ENCODE measurements at places on chromosomes 12 and 14. TPM values are rescaled to one million over a fixed set of nuclear protein-coding genes. Genes with fewer than 3 reads are reported as not detected.

Gene FSCB
- 0.12 TPM for total RNA-seq

Gene KERA
- total RNA-seq: not detected

Gene NR1H4
- total RNA-seq: not detected

Gene TMTC1
- total RNA-seq: 5.8 TPM

Gene HPD
- not detected for total RNA-seq

Gene CRACR2A
- total RNA-seq: not detected

Gene LRTM2
- total RNA-seq: not detected

- DNase-seq: no peak
Measured at GRCh38 chr12:3891201-3891600, 18.0 kb upstream of the PARP11 start.

DNA sequence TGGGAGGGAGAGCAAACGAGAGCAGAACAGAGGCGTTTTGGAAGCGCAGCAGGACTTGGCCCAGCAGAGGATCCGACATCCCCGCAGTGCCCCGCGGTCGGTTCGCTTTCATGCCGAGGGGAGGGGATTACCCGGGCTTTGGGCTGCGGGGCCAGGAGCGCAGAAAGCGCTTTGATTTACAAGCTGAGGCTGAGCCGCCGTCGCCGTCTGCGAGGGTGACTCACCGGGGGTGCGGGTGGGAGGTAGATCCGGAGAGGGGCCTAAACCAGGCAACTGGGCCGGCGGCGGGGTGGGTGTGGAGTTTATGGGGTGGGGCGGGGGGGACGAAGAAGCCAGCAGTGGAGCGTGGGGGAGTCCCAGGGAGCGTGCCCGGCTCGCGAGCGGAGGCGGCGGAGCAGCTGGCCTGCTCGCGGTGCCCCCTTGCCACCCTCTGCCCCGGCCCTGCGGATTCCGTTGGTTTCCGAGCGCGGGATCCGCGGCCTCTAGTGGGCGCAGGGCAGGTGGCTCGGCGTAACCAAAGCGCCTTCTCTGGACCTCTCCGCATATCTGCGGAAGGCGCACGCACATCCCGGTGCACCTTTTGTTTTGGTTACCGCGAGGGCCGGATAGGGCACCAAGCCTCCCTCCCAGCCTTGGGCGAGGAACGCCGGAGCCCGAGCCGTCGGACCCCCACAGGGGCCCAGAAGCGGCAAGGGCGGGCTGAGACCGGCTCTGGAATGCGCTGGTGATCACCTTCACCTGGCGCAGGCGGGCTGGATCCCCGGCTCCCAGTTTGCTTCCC lies 2.6 kb downstream of the SIX4 start:
- peak; percentile 85 for DNase-seq

DNA sequence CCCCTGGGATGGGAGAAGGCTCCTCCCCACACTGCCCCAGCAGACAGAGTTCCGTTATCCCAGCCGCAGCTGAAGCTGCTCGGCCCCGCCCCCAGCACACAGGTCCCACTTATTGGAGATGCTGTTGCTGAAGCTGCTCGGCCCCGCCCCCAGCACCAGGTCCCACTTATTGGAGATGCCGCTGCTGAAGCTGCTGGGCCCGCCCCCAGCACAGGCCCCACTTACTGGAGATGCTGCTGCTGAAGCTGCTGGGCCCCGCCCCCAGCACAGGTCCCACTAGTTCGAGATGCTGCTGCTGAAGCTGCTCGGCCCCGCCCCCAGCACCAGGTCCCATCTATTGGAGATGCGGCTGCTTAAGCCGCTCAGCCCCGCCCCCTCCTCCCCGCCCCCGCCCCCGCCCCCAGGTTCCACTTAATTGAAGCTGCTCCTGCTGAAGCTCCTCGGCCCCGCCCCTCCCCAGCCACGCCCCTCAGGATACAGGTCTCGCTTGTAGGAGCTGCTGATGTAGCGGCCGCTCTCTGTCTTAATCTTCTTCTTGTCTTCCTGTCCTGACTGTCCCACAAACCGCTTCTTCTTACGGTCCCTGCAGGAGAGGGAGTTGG lies 12.0 kb downstream of the CFAP73 start:
- peak; percentile 24 for DNase-seq

DNA sequence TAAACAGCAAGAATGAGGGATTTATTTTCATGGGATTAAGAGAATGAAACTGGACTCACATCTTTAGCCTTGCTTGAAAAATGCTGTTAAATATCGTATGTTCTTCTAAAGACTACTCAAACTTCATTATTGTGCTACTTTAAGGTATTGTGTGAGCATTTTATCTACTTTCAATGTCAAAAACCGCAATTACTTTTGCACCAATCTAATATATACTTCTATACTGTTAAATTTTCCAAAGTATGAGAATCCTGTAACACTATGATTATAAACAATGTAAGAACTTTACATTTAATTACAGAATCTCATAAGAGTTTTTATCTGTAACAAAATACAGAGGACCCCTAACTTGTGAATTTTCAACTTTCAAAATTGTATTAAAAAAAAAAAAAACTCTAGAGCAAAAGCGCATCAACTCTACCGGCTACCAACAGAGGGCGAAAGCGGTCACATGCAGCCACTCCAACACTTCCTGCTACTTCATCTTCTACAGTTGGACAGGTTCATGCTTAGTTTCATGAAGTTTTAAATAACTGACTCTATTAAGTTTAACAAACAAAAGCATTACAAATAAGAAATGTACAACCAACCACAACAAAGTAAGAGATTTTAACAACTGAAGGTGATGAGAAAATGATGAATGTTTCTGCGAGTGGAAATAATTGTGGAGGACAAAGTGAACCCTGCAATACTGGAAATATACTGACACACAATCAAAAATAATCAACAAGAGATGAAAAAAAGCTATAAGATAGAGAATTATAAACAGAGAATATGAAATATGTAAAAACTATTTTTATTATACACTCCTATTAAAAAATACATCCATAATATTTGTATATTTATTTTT lies 210.9 kb downstream of the MED13L start:
- peak; percentile 66 for DNase-seq

GRCh38 chr14:68666236-68666635 lies 126.6 kb downstream of the ZFP36L1 start:
- DNase-seq: no peak

DNA sequence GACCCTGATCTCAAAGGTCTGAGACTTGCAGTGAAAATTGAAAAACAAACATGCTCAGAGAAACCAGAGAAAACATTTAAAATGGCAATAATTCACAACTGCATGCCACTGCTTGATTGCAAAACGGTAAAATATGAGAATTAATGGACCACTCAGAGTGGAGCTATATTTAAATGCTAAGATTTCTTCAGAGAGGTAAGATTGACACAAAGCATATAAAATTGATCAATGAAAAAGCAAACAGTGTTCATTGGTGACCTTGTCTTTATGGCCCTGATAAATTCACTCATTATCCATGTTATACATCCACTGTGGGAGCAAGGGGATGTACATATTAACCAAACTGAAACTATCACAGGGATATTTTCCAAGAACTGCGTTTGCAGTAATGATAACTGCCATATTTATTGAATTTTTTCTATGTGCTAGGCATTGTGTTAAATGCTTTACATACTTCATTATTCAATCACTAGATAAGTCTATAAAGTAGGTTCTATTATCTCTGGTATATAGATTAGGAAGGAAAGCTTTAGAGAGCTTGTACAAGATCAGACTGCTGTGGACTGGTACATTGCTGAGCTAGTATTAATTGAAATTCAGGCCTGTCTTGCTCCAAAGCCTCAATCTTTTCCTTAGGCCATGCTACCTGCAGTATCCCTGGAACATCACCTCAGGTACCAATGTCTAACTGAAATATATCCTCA lies 113.9 kb upstream of the LMO3 start:
- DNase-seq: no peak

DNA sequence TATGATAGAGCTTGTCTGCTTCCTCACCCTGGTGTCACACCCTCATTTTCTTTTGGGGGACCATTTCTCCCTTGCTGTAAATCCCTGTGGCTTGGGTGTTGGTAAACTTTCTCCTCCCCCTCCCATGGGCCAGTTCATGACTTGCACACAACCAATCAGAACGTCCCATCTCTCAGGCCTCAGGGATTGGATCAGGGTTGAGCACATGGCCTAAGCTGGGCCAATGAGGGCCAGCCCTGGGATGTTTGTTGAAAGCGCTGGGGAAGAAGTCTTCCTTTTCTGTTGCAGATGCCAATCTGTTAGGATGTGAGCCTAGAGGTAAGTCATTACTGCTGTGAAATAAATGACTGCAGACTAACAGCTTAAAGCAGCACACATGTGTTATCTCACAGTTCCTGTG lies 136.7 kb downstream of the AACS start:
- DNase-seq: no peak

DNA sequence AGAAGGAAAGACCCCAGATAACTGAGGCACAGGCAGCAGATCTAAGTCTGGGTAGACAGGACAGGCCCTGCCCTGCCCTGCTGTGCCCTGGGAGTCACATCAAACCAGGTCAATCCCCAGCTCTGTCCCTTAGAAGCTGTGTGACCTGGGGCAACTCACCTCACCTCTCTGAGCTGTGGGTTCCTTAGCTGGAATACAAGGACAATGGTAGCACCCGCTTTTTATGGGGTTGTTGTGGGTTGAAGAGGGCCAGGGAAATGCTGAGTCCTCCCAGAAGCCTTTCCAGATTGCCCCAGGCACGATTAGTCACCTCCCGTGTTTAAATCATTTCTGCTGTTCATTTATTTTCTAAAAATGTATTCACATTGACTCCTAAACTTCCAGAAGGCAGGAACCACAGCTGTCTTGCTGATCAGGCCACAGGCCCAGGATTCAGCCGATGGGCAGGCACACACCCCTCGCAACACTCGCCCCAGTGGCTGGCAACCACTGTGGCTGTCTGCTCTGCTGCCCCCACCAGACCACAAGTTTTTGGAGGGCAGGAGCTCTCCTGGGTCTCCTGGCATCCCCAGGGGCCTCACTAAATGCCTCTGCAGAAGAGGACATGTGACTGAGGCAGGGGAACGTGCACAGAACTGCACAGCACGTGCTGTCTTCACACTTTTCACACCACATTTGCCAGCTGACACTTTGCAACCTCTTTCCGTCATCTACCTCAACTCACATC lies 3.0 kb downstream of the SELPLG start:
- peak; percentile 98 for DNase-seq

- no peak for DNase-seq
Measured at GRCh38 chr14:96202441-96203094, 2.1 kb upstream of the BDKRB2 start.

GRCh38 chr12:26282339-26282940 lies 87.1 kb downstream of the SSPN start:
- DNase-seq: no peak

GRCh38 chr14:70563869-70564268 lies 29.1 kb upstream of the ADAM20 start:
- DNase-seq: no peak

DNA sequence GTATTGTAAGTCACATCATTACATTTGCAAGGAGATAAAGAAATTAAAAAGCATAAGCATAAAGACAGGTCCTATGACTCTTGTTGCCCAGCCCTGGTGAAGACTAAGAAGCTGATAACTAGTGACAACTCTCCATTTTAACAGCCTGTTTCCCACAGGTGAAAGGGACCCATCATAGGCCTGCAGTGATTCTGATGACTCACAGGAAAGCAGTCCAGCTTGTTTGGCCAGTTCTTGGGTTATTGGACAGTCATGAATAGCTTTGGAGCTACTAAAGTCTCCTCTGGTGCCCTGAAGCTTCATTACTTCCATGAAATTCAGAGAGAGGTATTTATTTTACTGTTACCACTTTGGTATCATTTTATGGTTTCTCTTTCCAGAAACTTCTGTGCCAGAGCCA lies 55.5 kb upstream of the DYRK2 start:
- DNase-seq: peak; percentile 99

DNA sequence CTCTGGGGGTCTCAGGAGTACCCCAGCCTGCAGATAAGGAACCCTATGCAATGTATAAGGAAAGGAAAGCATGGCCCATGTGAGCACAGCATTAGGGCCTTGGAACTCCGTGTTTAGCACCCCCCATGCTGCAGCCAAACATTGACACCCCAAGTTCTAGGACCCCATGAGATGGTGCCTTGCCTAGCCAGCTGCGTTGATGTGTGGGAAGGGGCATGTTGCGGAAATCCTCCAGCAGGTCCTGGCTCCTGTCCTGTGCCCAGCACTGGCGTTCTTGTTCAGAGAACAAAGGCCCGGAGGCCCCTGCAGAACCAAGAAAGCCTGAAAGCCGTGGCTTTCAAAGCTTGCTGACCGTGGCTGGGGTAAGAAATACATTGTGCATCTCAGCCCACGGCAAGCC lies 99.4 kb upstream of the DIO3 start:
- no peak for DNase-seq

GRCh38 chr14:65024957-65025356 lies 38.3 kb downstream of the FNTB start:
- no peak for DNase-seq

DNA sequence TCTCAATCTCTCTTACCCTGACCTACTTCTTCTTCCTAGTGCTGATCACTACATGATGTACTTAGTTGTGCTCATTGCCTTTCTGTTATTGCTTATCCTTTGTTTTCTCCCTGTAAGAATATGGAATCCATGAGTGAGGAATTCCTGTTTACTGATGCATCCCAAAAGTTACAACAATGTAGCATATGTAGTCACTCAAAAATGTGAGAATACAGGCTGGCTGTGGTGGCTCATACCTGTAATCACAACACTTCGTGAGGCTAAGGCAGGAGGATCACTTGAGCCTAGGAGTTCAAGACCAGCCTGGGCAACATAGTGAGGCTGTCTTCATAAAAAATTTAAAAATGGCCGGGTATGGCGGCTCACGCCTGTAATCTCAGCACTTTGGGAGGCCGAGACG lies 8.0 kb upstream of the WDR20 start:
- DNase-seq: no peak

DNA sequence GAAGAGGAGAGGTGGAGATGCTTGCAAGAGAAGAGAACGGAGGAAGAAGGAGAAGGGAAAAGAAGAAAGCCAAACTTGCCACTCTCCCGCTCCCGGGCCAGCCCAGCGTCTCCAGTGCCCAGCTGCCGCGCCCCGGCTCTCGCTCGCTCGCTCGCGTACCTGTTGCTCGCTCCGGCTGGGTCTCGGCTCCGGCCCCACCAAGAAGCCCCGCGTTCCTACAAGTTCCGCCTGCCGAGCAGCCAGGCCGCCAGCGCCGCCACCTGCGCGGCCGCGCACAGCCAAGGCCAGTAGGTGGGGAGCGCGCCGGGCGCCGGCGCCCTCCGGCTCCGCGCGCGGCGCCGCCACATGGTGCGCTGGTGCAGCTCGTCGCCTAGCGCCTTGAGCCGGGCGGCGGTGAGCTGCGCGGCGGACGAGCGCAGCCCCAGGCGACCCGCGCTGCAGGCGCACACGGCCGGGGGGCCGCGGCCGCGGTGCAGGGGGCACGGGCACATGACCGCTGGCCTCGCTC lies 370 bp downstream of the HRK start:
- DNase-seq: peak; percentile 72

Measured in PC-3 (cell line).